ENCODE measurements at places on chromosomes 16 and 17. TPM values are rescaled to one million over a fixed set of nuclear protein-coding genes. Genes with fewer than 3 reads are reported as not detected.

Gene TOX3
- 0.23 TPM for total RNA-seq

Gene LLGL2
- total RNA-seq: 30.9 TPM

Gene PIMREG
- 31.8 TPM for total RNA-seq

Gene PRRT2
- 0.52 TPM for total RNA-seq

Gene AOC2
- total RNA-seq: 1.9 TPM

Gene MARVELD3
- total RNA-seq: not detected

Gene TPSG1
- total RNA-seq: not detected

Gene TMEM106A
- 0.80 TPM for total RNA-seq

Gene TOP2A
- 206 TPM for total RNA-seq

Gene AANAT
- 0.34 TPM for total RNA-seq

Gene SDK2
- total RNA-seq: 0.62 TPM

Gene CWC25
- 20.9 TPM for total RNA-seq

Gene TMEM92
- total RNA-seq: 22.1 TPM
